Tongue (tissue), 3 donors: ENCODE measurements at places on chromosomes 7 and 10.

- no peak for DNase-seq
Observed at GRCh38 chr7:113279256-113279655, 160.9 kb upstream of the SMIM30 start.

GRCh38 chr10:126895214-126895781 is 9.9 kb upstream of the DOCK1 start:
- DNase-seq = no peak

DNA sequence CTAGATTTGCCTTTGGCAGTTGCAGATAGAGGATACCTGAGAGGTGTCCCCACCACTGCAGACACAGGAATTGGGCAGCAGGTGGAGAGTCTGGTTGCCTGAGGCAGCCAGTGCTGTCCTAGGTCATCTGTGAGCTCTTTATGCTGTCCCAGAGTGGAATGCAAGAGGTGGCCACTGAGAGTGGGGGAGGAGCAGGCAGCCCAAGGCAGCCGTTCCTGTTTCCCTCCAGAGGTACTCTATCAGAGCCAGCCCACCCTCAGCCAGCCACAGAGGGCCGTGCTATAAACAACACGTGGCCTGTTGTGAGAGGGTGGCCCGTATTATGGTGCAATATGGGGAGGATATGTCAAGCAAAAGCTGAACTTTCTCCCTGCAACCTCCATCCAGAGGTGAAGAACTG is 8.5 kb downstream of the LRRC18 start:
- no peak for DNase-seq

GRCh38 chr10:75935240-75935639 is 503.8 kb downstream of the LRMDA start:
- no peak for DNase-seq

- no peak for DNase-seq
Observed at GRCh38 chr10:13953371-13953770, 366.6 kb downstream of the PRPF18 start.
